ENCODE measurements at places on chromosomes 3 and 15.
A peak's percentile ranks its signal among the peaks of the same experiment; 100 is the strongest.

DNA sequence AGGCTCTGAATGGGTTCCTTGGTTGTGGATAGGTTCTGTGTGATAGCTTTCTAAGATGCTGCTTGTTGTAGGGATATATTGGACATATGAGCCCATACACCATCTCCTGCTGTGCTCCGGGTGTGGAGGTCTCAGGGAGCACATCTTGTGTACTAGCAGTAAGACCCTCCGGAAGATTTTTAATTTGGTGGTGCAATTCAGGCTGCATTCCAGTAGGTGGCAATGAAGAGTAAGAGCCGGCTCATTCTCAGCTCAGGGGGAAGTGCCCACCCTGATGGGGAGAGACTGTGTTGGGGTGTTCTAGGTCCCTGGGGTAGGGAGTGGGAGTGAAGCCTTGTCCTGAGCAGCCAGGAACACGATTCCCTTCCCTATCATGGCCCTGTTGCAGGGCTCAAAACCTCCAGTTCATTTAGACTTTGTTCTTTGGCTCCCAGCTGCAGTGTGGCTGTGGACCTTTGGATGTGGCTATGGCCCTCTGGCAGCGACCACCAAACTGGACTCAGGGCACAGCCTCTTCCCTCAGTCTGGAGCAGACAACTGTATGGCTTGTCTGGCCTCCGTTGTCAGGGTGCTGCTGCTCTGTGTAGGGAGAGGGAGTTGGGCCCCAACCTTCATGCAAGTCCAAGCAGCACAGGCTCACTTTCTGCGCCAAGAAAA lies 104.7 kb downstream of the UNC13C start:
- DNase-seq = peak; percentile 8

DNA sequence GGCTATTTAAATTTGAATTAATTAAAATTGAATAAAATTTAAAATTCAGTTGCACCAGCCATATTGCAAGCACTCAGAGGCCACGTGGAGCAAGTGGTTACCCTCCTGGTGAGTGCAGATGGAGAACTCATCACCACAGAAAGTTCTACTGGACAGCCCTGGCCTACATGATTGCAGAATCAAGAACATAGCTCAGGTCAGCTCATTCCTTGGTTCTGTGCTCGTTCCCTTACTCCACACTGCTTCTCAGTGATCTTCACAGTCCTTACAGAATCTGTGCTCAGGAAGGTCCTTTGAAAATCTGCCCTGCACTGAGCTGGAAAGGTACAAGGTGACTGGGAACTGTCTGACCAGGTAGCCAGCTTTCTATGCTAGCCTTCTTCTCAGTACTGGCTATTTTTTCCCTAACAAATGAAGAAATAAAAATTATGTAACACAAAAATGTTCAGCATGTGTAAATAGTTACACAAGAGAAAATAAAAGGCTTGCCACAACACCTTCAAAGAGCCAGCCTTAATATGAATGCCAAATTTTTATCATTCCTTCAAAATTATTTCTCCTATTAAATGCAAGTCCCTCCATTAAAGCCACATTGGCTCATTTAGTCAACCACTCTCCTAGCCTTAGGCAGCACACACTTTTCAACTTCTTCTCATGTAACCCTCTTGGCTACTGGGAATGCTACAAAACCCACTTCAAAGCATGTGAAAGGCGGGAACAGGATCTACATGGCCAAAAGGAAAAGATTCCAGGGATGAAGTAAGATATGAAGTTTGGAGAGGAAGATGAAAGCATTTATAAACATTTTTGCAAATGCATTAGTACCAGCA lies 326.4 kb upstream of the WNT5A start:
- no peak for DNase-seq

GRCh38 chr15:37133602-37134001 lies 33.3 kb upstream of the MEIS2 start:
- DNase-seq = peak; percentile 68

DNA sequence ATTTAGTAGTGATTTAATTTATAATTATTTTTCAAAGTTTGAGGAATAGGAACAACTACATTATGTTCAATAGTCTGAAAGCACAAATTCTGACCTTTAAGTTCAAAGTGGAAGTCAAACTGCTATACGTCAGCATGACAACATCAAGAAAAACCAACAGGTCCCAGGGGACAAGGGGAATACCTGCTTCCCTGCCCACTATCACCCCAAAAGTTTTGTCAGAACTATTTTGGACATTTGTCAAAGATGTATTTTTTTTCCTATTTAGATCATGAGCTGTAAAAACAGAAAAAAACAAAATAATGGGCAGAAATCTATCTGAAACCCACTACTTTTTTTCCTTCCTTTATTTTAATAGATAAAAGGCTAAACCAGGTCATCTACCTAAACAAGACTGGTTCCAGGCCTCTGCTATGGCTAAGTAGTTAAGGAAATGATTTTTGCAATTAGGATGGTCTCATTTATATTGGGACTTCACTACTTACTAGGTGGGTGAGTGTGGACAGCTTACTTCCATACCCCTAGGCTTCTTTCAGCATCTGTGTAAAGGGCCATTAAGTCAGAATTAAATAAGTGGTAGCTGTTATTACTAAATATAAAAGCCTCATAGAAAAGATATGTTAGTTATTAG lies 746.3 kb downstream of the FHIT start:
- no peak for DNase-seq

DNA sequence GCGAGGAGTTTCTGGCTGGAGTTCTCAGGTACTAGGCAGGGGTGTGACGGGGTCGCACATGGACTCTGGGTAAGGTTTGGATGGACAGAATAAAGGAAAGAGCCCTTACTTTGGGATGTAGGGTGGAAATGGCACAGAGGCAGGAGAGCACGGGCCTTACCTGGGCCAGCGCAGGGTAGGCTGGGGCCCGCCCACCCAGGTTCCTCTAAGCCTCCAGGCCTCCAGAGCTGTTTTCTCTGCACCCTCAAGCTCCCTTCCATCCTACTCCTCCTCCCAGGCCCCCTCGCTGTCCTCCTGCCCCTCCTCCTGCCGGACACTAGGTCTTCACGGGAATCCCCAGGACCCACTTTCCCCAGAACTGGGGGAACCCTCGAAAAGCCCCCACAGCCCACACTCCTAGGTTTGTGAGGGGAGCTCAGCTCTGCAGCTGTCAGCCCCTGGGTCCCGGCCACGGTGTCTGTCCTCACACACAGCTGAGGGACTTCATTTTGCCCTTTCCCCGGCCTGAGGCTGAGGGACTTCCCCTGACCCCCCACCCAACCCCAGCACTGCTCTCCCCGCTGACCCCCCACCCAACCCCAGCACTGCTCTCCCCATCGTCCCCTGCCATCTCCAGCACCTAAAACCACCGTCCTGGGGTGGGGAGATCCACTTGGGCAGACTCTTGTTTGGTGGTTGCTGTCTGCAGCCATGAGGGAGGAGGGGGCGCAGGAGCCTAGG lies 53.0 kb upstream of the PCSK6 start:
- DNase-seq = no peak

GRCh38 chr3:31918179-31919150 lies 62.6 kb downstream of the OSBPL10 start:
- DNase-seq = peak; percentile 24

- no peak for DNase-seq
Observed at GRCh38 chr3:122100083-122100482, 44.9 kb downstream of the CD86 start.

GRCh38 chr3:40827942-40828688 lies 303.4 kb downstream of the ZNF621 start:
- peak; percentile 3 for DNase-seq

DNA sequence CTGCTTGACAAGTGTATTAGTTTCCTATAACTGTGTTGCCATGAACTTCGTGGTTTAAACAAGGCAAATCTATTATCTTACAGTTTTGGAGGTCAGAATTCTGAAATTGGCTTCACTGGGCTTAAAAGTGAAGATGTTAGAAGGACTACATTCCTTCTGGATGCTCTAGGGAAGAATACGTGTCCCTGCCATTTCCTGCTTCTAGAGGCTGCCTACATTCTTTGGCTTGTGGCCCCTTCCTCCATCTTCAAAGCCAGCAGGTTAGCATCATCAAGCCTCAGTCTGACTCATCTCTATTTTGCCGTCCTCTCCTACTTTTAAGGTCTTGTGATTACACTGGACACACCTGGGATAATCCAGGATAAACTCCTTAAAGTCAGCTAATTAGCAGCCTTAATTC lies 327.7 kb downstream of the SATB1 start:
- no peak for DNase-seq

- DNase-seq = no peak
Observed at GRCh38 chr15:100862162-100862561, 17.5 kb upstream of the ALDH1A3 start.

GRCh38 chr15:79922512-79923078 lies 25.8 kb upstream of the MTHFS start:
- no peak for DNase-seq

GRCh38 chr3:14143271-14144225 lies 18.7 kb downstream of the TMEM43 start:
- DNase-seq = peak; percentile 98

- no peak for DNase-seq
Observed at GRCh38 chr3:71456826-71457225, 126.7 kb downstream of the FOXP1 start.

DNA sequence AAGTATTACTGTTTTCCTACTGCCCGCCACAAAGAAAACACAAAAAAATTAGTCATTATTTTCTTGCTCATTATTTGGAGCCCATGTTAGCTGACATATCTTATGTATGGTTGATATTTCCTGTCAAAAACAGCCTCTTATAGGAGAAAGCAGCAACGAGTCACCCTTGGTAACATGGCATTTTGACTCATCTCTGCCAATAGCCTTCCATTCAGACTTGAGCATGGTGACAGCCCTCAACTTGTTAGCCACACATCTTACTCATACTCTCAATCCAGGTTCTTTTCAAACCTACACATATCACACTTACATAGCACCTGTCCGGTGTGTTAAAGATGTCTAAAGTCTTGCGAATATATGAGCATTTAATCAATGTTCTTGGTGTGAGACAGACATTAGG lies 109.4 kb upstream of the SAMMSON start:
- no peak for DNase-seq

- DNase-seq = peak; percentile 10
Observed at GRCh38 chr3:67415511-67415910, 238.9 kb downstream of the SUCLG2 start.

DNA sequence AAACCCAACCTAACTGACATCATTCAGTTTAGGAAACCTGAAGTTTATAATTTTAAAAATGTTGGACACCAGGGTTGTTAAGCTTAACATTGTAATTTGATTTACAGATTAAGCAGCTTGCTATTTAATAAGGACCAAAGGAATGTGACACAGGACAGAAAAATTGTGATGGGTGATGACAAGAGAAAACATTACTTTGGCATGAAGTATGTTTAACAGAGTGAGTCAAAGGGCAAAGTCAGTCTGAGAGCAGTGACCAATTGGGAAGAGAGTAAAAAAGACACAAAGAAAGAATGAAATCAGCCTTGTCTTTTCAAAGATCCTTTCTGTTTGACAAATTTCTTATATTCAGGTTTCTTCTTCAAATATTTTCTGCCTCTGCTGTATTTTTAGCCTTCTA lies 1301.6 kb downstream of the SI start:
- DNase-seq = no peak

DNA sequence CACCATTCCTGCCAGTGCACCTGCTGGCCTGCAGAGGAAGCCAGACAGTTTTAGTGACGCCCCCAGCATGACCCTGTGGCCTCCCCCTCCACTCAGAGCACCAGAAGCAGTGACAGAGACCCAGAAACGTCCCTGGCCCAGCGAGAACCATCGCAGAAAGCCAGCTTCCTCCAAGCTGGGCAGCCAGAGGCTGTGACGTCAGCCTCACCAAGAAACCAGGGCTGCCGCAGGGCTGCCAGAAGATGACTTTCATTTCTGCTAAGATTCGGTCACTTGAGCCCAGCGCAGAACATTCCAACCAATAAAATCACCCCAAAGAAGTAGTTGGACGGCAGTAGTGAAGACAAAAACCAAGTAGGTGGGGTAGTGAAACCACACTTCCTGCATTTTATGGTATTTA lies 29.6 kb upstream of the RPL32 start:
- peak; percentile 45 for DNase-seq

- no peak for DNase-seq
Observed at GRCh38 chr3:71636482-71636881, 53.0 kb upstream of the FOXP1 start.

DNA sequence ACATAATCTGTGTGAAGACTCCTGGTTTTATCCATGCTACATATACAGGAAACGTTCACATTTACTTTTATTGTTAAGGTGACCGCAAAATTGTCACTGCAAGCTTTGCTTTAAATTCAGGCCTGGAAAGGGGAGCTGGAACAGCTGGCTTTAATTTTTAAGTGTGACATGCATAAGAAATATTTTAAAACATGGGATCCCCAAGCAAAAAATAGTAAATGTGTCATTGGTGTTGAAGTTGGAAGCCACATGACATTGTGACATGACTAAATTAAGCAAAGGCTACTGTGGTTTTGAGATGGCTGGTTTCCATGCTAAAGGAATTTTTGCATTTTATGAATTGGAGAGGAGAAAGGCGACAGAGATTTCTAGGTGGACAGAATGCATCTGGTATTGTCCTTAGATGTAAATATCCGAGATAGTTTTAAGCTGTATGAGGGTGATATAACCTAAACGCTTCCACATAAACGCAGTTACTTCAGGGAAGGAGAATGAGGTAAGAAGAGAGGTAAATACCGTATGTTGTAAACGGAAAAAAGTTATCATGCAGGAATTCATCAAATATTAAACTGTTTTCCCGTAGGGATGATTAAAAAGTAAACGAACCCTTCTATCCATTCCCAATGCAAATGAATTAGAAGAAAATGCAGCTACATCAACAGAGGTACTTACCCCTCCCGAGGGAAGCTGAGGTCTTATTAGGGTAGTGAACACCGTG lies 927 bp upstream of the FYTTD1 start:
- no peak for DNase-seq

DNA sequence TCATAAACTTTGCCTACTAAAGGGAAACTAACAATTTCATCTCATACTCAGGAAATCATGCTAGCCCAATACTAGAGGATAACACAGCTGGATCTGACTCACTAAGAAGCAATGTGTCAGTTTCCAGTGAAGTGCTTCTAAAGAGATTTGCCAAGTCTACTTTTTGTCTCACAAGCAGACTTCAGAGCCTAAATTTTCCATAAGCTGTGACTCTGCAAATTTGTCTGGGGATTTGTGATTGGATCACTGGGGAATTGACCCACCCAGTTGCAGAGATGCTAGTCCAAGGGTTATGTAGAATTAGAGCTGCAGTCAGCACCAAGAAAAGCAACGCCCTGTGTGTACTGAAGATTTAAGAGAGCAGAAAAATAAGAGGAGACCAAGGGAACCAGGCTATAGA lies 647.1 kb downstream of the NTRK3 start:
- peak; percentile 97 for DNase-seq
